ENCODE measurements at places on chromosomes 4 and X.

GRCh38 chr4:94519925-94520789 is 68.4 kb downstream of the PDLIM5 start:
- DNase-seq = no peak

DNA sequence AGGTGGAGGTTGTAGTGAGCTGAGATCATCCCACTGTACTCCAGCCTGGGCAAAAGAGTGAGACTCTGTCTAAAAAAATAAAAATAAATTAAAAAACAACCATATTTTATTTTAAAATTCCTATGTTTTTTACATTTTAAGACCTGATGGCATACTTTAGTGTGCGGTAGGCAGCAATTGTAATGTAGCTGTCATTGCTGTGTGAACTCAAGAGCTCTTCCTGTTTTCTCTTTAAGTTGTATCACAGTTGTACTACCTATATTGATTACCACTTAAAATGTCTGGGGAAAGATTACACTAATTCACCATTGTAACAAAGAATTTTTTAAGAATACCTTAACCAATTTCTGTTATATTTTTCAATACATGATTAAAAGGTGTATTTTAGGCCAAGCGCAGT is 27.3 kb downstream of the ABCE1 start:
- no peak for DNase-seq

GRCh38 chr4:15149839-15150592 is 147.7 kb downstream of the CPEB2 start:
- DNase-seq = peak; percentile 88

GRCh38 chr4:130125467-130125866 is 1029.5 kb downstream of the C4orf33 start:
- no peak for DNase-seq

- no peak for DNase-seq
Measured at GRCh38 chr4:95507147-95507546, 41.6 kb downstream of the UNC5C start.

DNA sequence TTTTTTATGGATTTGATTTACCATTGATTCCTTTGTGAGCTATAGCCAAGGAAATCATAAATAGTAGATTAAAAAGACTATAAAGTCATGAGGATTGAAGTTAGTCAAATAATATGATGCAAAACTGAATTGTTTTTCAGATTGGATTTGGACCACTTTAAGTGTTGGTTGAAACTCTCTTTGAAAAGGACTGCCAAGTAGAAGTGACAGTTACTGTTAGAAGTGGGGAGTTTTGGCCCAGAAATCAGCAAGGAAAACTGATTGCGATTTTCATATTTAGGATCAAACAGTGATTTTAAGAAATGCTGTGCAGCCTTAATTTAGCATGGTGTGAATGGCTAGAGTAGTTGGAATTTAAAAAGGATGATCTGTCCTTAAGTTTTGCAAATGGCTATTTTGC is 4.9 kb downstream of the ADGRL3 start:
- DNase-seq = no peak

DNA sequence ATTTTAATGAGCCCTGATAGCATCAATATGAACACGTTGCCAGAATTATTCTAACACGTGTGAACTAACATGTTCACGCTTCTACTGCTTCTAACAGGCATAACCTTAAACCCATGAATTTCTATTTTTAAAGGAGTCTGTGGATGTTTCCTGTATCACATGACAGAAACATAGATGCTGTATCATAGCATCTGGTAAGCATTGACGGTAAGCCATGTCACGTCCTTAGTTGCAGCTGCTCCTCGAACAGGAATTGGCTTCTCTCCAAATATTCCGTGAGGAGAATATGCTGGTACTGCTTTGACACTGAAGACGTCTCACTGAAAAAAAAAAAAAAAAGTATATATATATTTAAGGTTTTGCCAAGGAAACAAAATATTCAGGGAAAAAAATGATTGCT is 105.1 kb upstream of the MXRA5 start:
- DNase-seq = no peak

- DNase-seq = no peak
Measured at GRCh38 chr4:40192114-40193015, 4.5 kb upstream of the RHOH start.

- no peak for DNase-seq
Measured at GRCh38 chrX:87110142-87110541, 407.5 kb upstream of the KLHL4 start.

DNA sequence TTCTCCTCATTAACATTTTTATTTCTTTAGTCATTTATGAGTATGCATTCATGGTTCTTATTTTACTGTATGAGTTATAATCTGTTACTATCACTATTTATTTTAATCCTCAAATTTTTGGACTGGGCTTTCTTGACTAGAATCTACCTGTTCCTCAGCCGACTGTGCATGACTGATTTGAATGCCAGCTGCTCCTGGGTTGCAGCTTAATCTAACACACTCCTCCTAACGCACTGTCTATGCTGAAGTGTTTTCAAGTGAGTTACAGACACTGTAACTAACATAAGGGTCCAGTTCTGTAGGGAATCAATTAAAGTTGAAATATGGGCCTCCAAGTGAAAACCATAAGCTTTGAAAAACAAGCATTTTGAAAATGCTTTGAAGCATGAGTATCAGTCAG is 137.4 kb upstream of the ARSJ start:
- no peak for DNase-seq

DNA sequence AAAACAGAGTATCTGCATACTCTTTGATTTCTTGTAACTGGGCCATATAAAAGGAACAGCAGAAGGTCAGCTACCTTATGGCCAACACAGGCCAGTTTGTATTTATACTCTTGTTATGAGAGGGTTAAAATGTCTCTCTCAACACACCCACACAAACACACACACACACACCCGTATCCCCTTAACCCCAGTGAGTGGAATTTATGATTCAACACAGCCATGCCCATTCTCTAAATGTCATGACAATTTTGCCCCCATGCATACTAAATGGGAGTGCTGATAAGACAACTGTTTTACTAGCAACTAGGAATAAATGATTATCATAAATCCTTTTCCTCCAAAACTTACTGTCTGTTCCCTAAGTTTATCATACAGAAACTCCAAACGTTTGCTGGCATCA is 22.1 kb upstream of the SCD5 start:
- DNase-seq = no peak

- no peak for DNase-seq
Measured at GRCh38 chrX:5528057-5528456, 700.6 kb downstream of the NLGN4X start.

DNA sequence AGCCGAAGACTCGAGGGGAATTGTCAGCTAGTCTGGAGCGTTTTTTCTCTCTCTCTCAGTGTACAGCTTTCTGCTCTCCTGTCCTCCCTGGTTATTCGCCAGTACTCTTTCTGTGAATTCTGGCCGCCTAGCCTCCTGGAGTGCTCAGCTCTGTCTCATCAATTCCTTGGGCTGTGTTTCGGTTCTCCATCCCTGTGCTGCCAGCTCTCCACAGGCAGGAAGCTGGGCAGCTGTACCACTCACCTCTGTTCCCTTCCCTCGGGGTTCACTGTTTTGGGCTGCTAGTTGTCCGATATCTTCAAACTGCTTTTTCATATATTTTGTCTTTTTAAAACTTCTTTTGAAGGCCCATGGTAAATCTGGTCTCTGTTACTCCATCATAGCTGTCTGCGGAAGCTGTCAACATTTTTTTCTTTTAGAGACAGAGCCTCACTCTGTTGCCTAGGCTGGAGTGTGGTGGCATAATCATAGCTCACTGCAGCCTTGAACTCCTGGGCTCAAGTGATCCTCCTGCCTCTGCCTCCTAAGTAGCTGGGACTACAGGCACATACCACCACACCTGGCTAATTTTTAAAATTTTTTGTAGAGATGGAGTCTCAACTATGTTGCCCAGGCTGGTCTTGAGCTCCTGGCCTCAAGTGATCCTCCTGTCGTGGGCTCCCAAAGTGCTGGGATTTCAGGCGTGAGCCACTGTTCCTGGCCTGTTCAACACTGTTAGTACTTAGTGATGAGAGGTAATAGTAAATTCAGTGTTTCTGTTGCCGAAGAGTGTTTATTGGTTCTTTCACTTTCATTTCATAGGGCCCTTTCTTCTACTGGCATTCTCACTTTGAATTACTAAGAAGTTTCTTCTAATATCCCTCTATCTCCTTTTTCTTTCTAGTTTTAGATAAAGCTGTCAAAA is 18.6 kb downstream of the ZCCHC4 start:
- DNase-seq = no peak

DNA sequence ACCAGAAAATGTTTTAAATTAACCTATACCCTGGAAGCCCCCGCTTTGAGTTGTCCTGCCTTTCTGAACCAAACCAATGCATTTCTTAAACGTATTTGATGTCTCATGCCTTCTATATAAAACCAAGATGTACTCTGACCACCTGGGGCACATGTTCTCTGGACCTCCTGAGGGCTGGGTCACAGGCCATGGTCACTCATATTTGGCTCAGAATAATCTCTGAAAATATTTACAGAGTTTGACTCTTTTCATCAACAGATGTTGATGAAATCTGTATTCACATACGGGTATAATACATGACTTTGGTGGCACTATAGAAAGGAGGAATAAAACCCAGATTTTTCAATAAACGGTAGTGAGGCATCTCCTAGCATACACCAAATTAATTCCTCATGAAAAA is 55.7 kb downstream of the STAP1 start:
- DNase-seq = no peak

- DNase-seq = no peak
Measured at GRCh38 chrX:112874175-112874574, 33.5 kb upstream of the AMOT start.

DNA sequence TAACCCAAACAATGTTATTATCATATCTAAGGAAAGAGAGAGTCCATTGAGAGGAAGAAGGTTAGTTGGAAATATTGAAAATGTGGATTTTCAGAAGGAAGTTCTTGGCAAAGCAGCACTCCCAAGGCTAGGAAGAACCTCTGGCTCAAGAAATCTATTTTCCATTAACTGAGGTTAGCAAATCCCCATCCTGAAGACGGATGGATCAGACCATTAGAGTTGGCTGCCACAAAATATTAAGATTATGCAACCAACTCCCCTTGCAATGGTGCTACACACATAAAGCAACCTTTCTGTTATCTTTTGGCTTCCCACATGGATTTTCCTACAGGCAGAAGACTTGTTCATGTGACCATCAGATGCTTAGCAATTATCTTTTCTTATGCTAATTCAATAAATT is 96.3 kb downstream of the COL4A6 start:
- no peak for DNase-seq

GRCh38 chr4:78634011-78634664 is 82.6 kb downstream of the ANXA3 start:
- no peak for DNase-seq

DNA sequence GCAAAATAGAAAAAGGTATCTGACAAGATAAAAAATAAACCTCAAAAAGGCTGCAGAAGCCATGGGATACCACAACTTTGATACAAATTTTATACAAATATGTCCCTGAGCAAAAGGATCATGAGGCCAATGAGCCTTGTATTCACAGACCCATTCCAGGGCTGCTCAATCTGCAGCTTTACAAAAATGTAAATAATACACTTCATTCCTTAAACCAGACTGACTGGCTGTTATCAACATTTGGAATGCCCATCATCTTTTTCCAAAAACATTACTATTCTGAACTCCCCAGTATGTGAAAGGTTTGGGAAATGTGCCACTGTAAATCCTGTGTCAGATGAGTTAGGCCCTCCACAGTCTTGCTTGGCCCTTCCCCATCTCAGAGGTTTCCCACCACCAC is 25.5 kb downstream of the SCARB2 start:
- no peak for DNase-seq

GRCh38 chrX:45172890-45173289 is 27.8 kb downstream of the DIPK2B start:
- DNase-seq = no peak

- no peak for DNase-seq
Measured at GRCh38 chr4:82811838-82812341, 13.3 kb upstream of the SCD5 start.

DNA sequence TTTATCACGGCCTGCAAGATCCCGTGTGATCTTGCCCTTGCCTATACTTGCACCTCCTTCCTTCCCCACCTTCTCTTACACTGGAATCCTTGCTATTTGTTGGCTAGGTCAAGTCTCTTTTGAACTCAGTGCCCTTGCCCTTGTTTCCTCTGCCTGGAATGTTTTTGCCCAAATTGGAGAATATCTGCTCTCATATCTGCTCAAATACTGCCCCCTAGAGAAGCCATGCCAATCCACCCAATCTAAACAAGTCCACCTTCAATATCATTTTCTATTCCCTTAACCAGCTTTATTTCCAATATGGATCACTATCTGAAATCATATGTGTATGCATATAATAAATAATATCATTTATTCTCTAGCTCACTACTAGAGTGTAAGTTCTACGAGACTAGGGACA is 1044.2 kb upstream of the FTHL17 start:
- DNase-seq = peak; percentile 7

GRCh38 chrX:47683184-47683828 is 24.3 kb upstream of the UXT start:
- no peak for DNase-seq

DNA sequence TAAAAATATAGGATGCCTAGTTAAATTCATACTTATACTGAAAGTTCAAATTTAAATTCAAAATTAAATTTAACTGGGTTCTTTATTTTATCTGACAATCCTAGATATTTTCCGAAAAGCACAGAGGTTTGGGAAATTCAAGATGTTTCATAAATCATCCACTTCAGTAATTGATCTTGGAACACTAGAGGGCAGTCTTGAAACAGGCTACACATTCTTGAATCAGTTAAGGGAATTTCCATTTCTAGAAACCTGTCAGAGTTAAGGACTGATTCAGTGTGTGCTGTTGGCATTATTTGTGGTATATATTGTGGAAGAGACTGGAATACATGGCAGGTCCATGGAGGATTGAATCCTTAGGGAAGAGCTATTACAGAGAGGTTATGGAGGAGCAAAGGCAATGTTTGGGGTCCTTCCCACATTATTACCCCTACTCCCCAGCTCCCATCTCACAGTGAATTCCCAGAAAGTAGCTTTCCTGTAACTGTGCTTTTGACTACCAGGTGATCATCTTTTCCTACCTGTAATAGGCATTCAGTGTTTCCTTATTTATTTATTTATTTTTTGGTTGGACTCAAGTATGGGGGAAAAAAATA is 92.9 kb downstream of the EGF start:
- DNase-seq = no peak

DNA sequence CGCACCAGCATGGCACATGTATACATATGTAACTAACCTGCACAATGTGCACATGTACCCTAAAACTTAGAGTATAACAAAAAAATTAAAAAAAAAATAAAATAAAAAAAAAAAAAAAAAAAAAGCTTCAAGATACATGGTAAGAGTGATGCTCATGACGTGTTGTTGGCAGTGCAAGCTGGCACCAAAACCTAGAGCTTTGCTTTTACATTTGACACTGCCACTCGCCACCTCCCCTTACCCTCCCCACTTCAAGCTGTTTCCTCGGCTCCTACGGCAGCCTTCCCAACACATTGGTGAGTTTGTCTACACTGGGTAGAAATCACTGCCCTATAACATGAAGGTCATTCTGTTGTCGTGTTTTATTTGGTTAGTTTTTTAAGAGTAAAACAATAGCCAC is 197.6 kb upstream of the ANXA3 start:
- DNase-seq = no peak

Measured in BE2C (cell line).